ENCODE measurements at places on chromosomes 3 and 15.

GRCh38 chr15:88334436-88334835 is 77.9 kb upstream of the NTRK3 start:
- DNase-seq = no peak

DNA sequence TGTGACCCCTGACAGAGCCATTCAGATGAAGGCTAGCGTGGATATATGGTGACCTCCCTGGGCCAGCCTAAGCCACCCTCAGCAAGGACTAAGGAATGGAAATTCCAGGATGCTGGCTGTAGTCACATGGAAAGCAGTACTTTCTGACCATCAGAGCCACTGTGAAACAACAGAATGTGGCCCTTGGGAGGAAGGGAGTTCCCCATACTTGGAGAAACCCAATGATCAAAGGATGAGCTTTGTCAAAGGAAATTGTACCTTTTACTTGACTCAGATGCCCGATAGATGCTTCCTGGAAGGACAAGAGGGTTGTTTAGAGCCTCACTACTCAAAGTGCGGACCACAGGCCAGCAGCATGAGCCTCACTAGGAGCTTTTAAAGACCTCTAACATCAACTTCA is 484.5 kb upstream of the PROK2 start:
- no peak for DNase-seq

DNA sequence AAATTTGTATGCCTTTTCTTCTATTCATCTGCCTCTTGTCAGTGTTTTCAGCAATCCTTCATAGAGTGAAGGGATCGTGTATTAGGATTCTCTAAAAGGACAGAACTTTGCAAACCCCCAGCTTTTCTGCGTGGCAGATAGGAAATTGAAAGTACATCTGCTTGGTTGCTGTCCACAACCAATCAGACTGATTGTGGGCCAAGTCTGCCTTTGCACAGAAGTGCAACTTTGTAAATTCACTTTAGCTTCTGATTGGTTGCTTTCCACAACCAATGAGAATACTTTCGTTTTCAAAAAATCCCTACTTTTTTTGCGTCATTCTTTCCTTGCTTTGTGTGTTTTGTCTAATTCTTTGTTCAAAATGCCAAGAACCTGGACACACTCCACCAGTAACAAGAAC is 847.4 kb downstream of the FHIT start:
- no peak for DNase-seq

- DNase-seq = no peak
Observed at GRCh38 chr3:87173071-87173470, 54.0 kb upstream of the CHMP2B start.

GRCh38 chr15:41810651-41811431 is 17.1 kb upstream of the JMJD7 start:
- no peak for DNase-seq

GRCh38 chr3:46214751-46215352 is 6.7 kb upstream of the CCR1 start:
- peak; percentile 44 for DNase-seq

DNA sequence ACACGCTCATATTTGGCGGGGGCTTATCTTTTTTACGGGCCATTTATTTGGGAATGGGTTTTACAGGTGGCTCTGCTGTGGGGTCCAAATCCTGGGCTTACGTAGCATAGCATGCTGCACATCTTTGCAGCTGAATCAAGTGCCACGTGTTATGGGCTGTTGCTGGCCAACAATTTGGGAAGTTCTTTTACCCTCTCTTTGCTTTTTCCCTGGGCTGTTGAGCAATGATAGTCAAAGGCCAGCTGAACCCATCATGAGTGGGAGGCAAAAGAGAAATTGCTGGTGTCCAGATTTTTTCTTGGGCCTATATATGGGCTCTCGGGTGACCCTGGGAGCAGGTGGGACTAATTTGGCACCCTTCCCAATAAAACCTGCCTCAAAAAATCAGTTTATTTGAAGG is 209.3 kb upstream of the SATB1 start:
- DNase-seq = no peak

DNA sequence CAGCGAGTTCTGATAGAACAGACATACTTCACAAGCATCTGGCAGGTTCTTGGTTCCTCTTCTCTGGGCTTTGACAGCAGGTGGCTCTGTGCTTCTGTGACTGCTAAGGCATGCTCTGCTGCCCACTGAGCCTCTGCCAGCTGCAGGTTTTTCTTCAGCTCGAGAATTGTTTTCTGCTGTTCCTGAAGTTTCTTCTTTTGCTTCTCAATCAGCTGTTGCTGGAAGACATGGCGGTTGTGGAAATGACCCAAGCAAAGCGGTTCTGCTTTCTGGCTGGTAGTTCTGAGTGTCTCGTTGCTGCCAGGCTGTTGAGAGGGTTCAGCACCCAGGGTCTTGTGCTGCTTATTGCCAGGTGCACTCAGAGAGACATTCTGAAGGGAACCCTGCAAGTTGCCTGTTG is 50.8 kb downstream of the CCDC191 start:
- peak; percentile 12 for DNase-seq

DNA sequence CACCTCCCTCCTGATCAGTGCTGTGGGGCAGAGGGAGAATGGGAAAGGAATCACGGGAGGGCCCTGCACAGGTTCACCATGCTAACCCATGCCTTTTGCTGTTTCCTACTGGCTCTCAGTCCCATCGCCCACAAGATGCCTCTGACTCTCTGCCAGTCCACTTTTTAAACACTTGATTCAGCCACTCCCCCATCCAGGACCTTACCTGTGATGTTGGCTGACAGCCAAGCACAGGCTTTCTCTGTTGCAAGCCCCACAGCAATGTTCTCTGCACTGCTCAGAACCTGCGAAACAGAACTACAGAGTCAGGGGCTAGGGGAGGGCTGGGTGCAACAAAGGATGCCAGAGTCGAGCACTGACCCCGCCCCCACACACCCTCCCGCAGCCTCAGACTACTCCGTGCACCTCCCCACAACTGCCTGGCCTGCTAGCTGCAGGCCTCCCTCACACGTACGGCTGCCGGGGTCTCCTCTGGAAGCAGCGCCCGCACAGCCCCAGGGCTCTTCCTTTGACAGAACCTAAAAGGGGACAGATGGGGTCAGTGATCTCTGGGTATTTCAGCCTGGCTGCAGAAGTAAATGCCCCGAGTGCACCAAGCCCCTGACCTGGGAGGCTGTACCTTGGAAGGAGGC is 9.1 kb downstream of the CDAN1 start:
- DNase-seq = no peak

GRCh38 chr3:46979958-46980497 is 562 bp downstream of the NBEAL2 start:
- DNase-seq = no peak

Data from GM20000 (cell line).